ENCODE measurements at places on chromosomes 4 and X.
A peak's percentile ranks its signal among the peaks of the same experiment; 100 is the strongest.

DNA sequence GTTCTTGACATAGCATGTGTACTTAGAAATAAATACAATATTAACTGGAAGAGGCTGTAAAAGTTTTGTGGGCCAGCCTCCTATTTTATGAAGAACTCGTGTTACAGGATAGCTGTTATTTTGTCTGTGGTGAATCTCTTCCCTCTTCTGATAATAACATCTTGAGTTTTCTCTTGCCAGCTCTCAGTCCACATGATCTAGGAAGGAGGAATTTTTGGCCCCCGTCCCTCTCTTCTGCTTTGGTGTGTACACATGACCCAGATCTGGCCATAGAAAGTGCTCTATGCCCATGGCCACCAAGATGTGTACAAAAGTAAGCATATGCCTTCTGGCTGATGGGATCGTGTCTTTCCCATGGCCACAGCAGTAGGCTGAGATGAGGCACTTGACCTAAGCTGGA, 108.0 kb upstream of the LEF1 start:
- no peak for DNase-seq

- DNase-seq, result no peak
These were observed 54.2 kb upstream of the SPANXN3 start for GRCh38 chrX:143571521-143571920.

DNA sequence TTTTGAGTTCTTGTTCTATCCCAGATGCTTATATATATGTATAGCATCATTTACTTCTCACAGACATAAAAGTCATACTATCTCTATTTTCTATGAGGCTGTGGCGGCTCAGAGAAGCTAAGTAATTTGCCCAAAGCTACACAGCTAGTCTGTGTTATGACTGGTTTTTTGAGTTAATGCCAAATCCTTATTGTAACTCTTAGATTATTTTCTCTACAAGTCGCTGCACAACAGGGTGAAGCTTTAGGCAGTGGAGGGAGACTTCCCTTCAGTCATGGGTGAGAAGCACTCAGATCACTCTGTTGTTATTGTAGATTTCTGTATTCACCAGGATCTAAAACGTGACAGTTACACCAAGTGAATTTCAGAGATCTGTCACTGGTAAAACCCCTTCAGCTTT, 48.1 kb downstream of the WWC2 start:
- no peak for DNase-seq

- peak; percentile 68 for DNase-seq
These were observed 23.8 kb upstream of the ARHGAP10 start for GRCh38 chr4:147707892-147708672.

DNA sequence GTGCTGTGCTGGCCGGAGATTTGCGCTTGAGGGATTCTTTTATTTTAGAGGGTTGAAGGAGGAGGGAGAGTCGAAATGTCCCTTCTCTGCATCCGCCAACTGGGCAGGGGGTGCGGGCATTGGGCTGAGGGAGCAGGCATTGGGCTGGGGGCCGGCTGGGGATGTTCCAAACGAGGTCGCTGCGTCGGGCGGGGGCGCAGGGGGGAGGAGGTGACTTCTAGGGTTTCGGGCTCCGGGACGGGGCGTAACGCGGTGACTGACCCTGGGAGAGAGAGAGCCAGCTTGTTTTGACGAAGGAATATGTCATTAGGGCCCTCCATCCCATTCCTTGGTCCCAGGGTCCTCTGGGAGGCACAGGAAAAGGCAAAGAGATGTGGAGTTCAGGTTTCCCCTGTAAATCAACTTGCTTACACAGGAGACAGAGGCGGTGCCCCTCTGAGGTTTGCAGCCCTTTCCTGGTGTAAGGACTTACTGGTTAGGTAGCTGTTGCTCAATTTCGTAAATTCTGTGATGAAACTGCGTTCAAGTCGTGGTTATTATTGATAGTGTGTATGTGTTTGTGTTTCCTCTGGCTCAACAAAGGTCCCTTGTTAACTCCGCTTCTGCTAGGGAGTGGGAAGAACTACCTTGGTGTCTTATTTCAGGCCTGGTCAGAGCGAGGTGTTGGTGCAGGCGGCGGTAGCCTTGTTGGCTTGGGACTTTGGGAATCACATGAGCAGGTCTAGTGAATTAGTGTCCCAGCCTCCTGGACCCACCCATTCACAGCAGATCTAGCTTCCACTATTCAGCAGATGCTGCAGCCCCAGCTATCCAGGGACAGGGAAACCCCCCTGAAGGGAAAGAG, 716 bp downstream of the FHIP1A start:
- peak; percentile 58 for DNase-seq

DNA sequence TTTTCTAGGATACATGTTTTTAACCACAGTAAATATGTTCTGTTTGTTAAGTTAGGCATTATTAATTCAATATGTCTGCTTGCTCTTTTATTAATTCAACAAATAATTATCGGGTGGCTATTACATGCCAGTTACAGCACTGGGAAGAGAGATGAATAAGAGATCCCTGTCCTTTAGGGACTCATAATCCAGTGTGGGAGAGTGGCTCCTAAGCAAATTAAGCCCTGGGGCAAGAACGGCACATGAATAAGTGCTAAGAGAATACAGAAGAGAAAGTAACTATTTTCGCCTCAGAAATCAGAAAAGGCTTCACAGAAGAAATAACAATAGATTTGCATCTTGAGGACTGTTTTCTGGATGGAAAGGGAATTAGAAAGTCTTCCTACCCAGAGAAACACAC, 236.7 kb downstream of the NR3C2 start:
- DNase-seq, result no peak

GRCh38 chrX:113412106-113412505, 571.5 kb upstream of the AMOT start:
- DNase-seq, result no peak

DNA sequence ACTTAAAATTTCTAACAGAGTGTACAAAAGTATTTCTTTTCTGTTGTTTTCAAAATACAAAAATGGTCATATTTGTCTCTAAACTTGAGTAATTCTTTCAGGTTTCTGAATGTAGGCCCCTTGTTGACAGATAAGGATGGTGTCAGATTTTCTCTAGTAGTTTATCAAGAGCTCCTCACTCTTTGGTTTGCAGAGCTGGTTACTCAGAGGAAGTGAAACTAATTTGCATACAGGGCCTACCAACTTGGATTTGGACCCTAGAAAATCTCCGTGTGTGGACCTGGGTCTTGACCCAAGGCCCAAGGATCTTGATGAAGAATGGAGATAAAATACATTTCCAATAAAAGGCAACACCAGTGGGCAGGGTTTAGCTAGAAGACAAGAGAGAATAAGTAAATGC, 433 bp upstream of the ADH6 start:
- no peak for DNase-seq

DNA sequence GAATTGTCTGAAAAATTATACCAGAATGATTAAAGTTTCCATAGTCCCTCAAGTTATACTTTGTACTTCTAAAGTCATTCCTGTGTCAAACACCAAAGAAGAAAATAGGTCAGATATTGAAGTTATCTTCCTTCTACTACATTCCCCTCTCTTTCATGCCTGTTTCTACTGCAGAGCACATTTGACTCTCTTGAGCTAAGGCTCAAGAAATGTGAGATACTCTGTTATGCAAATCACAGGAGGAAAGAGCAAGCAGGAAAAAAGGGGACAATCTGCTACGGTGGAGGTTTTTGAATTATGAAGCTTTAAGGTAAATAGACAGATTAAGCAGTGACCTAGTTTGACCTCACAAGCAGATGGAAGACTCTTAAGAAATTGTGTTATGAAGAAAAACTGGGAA, 198.9 kb upstream of the LDB2 start:
- DNase-seq, result no peak

DNA sequence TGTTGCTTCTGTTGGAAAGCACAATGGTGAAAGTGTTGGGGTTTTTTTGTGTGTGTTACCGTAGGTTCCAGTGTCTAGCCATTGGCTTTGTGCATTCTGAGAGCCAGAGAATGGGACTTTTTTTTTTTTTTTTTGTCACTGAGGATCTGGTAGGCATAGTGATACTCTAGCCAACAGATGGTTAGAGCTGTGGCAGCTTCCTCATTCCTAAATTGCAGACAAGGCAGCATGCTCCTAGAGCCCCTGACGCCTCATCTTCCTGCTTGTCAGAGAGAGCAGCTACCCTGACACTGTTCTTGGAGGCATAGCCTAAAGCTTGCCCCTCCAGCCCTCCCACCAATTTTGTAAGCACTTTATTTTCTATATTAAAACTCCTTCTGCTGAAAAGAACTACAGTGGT, 27.0 kb downstream of the ARHGEF9 start:
- no peak for DNase-seq

GRCh38 chr4:23890369-23891063, 669 bp upstream of the PPARGC1A start:
- DNase-seq, result no peak

DNA sequence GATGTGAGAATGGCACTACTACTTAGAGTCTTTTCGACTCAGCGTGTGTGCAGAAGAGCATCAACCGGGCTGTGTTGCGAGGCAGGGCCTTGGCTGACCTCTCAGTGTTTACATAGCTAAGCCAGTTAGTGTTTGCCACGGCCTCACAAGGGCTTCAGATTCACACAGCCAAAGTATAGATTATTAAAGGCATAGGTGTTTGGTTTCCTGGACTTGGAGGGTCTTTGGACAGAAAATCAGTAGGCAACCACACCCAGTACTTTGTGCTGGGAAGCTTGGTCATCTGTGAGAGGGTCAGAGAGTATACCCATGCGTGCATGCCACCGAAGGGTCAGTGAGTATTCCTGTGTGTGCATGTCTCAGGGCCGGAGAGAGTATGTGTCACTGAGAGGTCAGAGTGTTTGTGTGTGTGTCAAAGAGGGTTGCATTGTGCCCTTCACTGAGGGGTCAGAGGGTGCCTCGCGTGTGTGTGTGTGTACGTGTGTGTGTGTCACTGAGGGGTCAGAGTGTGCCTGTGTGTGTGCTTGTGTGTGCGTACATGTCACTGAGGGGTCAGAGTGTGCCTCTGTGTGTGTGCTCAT, 69.7 kb upstream of the MSANTD1 start:
- no peak for DNase-seq

DNA sequence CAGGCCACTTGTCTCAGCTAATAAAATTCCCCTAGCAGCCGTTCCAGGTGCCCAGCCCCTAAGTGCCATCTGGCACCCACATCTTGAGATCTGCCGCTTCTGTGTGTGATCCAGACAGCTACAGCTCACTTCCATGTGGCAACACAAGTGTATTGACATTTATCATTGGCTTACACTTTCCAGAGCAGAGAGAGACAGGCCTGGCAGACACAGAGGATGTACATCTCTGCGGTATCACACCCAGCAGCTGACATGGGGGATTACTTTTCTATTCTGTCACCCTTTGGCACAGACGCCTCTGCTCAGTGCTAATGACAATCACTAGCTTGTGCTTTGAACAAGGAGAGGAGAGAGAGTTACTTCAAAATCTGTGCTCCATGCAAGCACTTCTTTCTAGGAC, 195.9 kb downstream of the KDR start:
- DNase-seq, result no peak
